ENCODE measurements at places on chromosomes 5 and 9.

DNA sequence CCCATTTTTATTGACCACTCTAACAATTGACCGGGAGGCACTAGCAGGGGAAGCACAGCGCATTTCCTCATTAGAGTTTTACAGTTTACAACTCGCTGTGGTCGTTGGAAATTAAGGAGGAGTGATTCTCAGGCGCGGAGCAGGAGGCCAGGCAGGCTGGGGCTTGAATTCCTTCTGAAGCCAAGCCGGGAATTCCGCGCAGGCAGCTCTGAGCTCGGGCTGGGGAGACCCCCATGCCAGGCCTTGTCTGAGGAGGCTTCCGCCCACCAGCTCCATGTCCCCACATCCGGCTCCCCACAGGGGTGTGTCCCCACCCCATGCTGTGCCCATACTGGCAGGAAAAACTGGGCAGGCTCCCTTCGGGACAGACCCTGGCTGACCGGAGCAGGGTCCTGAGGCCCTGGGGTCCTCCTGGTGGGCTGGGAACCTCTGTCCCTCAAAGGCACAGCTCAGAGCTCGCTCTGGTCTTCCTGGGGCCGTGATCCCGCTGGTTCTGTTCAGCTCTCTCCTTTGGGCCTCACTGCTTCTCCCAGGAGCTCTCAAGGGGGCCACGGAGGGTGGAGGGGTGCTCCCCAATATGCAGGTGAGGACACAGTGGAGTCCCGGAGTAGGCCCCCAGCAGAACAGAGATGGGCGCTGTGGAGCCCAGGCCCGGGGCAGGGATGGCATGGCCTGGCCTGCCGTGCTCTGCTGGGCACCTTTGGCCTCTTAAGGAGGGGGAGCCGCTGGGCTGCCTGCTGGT is 1.3 kb upstream of the NRARP start:
- DNase-seq = no peak

GRCh38 chr9:127388037-127388855 is 8.7 kb upstream of the SLC2A8 start:
- peak; percentile 31 for DNase-seq

GRCh38 chr9:13758936-13759335 is 479.4 kb upstream of the MPDZ start:
- DNase-seq = no peak

GRCh38 chr9:114065304-114065703 is 12.8 kb downstream of the AMBP start:
- no peak for DNase-seq

- DNase-seq = no peak
Measured at GRCh38 chr5:59569608-59570334, 323.8 kb downstream of the PDE4D start.
